Renal pelvis (tissue), 12 donors: ENCODE measurements at places on chromosomes 7 and 10.

- DNase-seq: peak; percentile 38
Observed at GRCh38 chr7:158695726-158696452, 8.7 kb downstream of the NCAPG2 start.

- DNase-seq: no peak
Observed at GRCh38 chr7:45174328-45174610, 16.7 kb downstream of the RAMP3 start.

DNA sequence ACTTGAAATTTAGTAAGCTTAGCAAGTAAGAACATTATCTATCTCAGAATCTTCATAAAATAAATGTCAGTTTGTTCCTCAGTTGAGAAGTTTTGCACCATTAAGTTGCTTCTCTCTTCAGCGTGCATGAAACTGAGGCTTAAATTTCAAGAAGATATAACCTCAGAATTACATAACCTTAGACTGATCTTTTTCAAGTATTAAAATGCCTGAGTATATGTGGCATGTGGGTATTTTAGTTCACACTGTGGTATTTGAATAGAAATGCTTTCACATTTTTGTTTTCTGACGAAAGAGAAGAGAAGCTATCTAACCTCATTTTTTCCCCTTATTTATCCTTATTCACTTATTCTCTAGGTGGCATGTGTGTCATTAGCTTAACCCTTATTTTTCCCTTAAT, 104.1 kb downstream of the PHF14 start:
- no peak for DNase-seq

DNA sequence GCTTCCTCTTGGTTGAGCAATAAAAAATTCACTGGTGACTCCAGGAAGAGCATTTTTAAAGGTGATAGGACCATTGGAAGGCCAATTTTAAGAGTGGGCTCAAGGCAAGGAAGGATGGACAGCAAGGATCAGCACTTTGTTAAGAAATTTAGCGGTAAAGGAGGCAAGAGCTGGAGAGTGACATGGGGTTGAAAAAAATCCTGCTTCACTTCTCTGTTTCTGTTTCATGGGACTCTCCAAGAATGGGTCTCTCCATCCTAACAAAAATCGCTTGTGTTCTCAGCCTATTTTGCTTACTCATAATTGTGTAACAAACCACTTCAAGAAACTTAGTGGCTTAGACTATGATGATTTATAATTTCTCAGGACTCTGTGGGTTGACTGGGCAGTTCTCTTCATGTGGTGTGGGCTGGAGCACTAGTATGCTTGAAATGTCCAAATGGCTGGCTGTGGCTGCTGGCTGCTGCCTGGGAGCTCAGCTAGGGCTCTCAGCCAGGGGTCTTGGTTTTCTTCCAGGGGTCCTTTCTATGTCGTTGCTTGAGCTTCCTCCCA, 59.8 kb upstream of the ZNRF2 start:
- DNase-seq: no peak

GRCh38 chr10:7042419-7043054, 368.3 kb downstream of the SFMBT2 start:
- DNase-seq: no peak

DNA sequence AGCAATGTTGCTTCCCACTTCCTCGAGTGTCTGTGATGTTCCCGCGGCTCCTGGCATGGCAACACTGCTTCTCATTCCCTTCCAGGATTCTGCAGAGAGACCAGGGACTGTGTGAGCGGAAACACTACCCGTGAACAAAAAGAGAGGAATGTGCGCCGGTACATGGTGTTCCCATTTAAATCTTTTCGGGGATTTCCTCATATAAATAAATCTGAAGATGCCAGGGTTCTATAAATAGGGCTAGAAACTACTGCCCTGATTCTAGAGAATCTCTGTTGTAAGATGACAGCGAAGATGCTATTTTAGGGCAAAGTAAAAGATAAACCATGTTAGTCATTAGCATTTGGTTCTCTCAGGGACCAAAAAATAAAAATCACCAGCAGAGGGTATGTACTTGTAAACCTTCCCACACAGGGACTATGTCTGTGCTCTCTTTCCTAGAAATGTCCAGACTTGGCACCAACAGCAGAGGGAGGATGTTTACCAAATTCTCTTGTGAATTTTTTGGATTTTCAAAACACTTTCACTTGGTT, 92.2 kb upstream of the DDC start:
- no peak for DNase-seq

GRCh38 chr7:5519515-5519928, 95.9 kb upstream of the TNRC18 start:
- no peak for DNase-seq

GRCh38 chr10:107206833-107207232, 42.3 kb upstream of the SORCS1 start:
- DNase-seq: no peak

- no peak for DNase-seq
Observed at GRCh38 chr10:103067956-103068355, 125.1 kb downstream of the NT5C2 start.

- no peak for DNase-seq
Observed at GRCh38 chr7:33721895-33722294, 183.4 kb upstream of the BMPER start.
